CD4-positive, alpha-beta T cell (primary cell): ENCODE measurements at places on chromosomes 3 and 15.

- no peaks in the 10 kb centered on the region for H3K27me3 ChIP-seq
- peaks cover 1% of the 10 kb centered on the region for H3K36me3 ChIP-seq
- H3K27ac ChIP-seq, result peak within 1 kb of the TSS; percentile 77
- H3K4me1 ChIP-seq, result peaks cover 82% of the 10 kb centered on the region
- peak; percentile 97 for DNase-seq
Observed at GRCh38 chr15:64841344-64842095, at the start of gene PLEKHO2. PLEKHO2 (plus strand) TSS chr15:64841915; CDS start chr15:64842017, 102 bp downstream.

- H3K27me3 ChIP-seq, result no peaks in the 10 kb centered on the region
- no peak overlapping the region for H3K4me3 ChIP-seq
- H3K4me1 ChIP-seq, result no peaks in the 10 kb centered on the region
- no peak for DNase-seq
- no peak overlapping the region for H3K27ac ChIP-seq
Observed at GRCh38 chr3:25887907-25888306, 98.0 kb downstream of the OXSM start.

DNA sequence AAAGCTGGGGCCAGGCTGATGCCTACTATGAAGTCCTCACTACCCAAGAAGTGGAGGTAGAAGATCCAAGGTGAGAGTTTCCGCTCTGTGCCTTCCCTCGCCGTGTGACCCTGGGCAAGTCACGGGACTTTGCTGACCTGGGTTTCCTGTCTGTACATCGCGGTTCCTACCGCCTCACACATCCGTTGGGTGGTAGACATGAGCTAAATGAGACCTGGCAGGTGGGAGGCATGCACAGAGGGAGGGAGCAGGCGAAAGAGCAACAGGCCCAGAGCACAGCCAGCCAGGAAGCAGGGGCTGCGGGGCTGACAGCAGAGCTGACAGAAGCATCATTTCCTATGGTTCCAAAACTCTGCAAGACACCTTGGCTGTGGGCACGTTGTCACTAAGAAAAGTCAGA is 157.3 kb upstream of the BHLHE40 start:
- H3K27me3 ChIP-seq, result no peaks in the 10 kb centered on the region
- peak; percentile 71 for DNase-seq
- H3K27ac ChIP-seq, result peak overlapping the region; percentile 69
- H3K4me1 ChIP-seq, result peaks cover 57% of the 10 kb centered on the region
- peaks cover 25% of the 10 kb centered on the region for H3K36me3 ChIP-seq

DNA sequence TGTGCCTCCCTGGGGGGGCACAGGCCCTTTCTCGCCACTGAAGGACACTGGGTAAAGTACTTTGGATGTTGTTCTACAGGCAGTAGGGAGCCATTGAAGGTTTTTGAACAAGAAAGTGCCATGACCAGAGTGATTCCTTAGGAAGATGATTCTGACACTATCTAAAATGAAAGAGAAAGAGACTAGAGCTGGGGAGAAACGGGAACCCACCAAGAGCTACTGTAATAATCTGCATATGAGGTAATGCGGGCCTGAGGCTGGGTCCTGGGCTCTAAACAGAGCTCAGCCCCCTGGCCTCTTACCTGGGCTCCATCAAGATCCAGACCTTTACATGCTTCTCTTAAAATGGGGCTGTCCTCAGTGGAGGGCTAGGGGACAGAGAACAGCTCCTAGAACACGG is 24.9 kb downstream of the GRK7 start:
- no peak for DNase-seq
- H3K4me1 ChIP-seq, result no peaks in the 10 kb centered on the region
- H3K27ac ChIP-seq, result no peak overlapping the region
- no peak overlapping the region for H3K4me3 ChIP-seq

- H3K4me3 ChIP-seq, result no peak overlapping the region
- H3K4me1 ChIP-seq, result no peaks in the 10 kb centered on the region
- no peaks in the 10 kb centered on the region for H3K36me3 ChIP-seq
- peaks cover 2% of the 10 kb centered on the region for H3K27me3 ChIP-seq
Observed at GRCh38 chr3:31728403-31728802, 195.7 kb downstream of the STT3B start.

DNA sequence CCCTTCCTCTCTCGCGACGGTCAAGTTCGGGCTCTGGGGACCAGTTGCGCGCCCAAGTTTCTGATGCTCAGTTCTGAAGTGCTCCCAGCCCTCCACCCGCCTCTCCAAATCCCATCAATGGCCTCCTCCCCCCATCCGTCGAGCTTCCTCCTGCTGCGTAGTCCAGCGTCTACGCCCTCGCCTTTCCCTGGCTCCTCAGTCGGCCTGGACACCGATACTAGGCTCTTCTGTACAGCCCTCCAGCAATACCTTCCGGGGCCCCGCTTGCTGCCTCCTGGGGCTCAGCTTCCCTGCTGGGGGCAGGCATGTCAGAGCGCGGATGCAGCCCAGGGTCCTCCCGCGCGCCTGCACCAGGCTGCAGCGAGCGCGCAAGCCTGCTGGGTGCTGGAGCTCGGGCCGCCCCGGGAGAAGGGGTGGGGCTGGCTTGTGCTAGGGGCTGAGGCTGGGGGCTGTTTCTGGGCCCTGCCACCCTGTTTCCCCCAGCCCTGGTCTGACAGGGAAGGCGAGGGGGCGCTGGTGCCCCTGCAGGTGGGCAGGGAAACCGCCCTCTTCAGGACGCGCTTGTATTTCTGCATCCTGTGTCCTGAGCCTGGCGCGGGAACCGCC is 353.3 kb upstream of the SUCLG2 start:
- peaks cover 18% of the 10 kb centered on the region for H3K4me1 ChIP-seq
- no peak overlapping the region for H3K27ac ChIP-seq
- H3K4me3 ChIP-seq, result peak overlapping the region; percentile 61
- H3K27me3 ChIP-seq, result no peaks in the 10 kb centered on the region

DNA sequence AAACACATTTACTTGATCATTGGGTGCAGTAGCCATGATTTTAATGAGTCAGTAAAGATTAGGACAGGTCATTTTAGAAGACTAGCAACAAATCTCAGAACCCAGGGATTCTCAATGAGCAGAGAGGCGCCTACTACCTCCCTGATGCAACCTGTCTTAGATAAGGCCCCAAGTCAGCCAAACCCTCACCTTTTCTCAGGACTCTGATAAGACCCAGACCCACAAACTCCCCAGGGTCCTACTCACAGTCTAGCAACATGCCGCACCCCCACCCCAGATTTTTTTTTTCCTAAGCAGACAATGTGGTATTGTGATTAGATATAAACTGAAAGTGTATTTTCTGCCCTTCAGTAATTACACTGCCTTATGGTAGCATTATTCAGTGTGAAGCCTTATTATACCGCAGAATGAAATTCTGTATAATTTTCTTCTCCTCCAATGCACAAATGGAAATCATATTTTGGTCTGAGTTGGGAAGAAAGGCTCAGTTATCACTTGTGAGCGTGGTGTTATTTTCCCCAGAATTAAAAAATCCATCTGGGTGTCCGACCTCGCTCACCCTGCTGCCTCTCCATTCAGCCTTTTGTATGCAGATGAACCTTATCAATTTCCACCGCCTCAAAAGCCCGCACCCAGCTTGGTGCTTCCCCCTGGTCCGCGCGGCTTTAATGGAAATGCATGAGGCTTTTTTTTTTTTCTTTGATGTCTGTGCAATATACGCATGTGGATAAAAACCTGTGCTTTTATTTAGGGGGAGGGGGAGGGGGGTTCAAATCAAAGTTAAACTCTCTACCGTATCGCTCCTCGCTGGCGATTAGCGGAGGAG is 122.0 kb upstream of the SOX14 start:
- H3K4me3 ChIP-seq, result no peak overlapping the region
- DNase-seq, result no peak
- H3K36me3 ChIP-seq, result no peaks in the 10 kb centered on the region
- no peak overlapping the region for H3K27ac ChIP-seq
- no peaks in the 10 kb centered on the region for H3K4me1 ChIP-seq
- peaks cover 3% of the 10 kb centered on the region for H3K27me3 ChIP-seq

- no peak overlapping the region for H3K4me3 ChIP-seq
- DNase-seq, result no peak
- no peaks in the 10 kb centered on the region for H3K4me1 ChIP-seq
- no peaks in the 10 kb centered on the region for H3K36me3 ChIP-seq
Observed at GRCh38 chr15:56086566-56086965, 93.2 kb upstream of the NEDD4 start.

DNA sequence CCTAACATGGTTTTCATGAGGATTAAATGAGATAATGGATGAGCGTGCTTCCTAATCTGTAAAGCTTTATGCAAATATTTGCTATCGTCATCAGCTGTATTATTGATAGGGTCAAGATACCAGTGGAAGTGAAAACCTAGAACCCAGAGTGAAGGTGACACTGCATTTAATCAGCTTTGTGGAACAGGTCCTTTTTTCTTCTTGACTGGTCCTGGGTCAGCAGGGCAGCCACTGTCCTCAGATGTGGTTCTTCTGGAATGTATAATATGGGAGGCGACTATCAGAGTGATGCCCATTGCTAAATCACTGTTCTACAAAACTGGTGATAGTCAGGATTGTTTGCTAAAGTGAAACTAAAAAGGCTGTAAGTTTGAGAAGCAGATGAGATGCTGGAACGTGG is 41.4 kb downstream of the SORD start:
- DNase-seq, result no peak
- H3K27ac ChIP-seq, result no peak overlapping the region
- H3K36me3 ChIP-seq, result no peaks in the 10 kb centered on the region
- H3K4me1 ChIP-seq, result no peaks in the 10 kb centered on the region

- DNase-seq, result peak; percentile 18
- no peak overlapping the region for H3K4me3 ChIP-seq
- peak overlapping the region; percentile 53 for H3K27ac ChIP-seq
- no peaks in the 10 kb centered on the region for H3K27me3 ChIP-seq
Observed at GRCh38 chr3:43388915-43389314, 102.6 kb downstream of the SNRK start.

DNA sequence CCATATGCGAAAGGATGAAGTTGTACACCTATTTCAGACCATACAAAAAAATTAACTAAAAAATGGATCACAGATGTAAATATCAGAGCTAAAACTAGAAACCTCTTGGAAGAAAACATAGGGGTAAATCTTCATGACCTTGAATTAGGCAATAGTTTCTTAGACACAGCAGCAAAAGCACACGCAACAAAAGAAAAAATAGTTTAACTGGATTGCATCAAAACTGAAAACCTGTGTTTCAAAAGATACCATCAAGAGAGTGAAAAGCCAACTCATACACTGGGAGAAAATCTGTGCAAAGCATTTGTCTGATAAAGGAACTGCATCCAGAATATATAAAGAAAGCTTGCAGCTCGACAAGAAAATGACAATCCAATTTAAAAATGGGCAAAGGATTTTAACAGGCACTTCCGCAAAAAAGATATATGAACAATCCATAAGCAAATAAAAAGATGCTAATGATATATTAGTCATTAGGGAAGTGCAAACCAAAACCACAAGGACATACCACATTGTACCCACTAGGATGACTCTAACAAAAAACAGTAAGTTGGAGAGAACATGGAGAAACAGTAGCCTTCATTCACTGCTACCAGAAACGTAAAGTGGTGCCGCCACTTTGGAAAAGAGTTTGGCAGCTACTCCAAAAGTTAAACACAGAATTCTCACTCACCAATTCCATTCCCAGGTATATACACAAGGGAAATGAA is 263.1 kb downstream of the ADAMTS17 start:
- H3K36me3 ChIP-seq, result no peaks in the 10 kb centered on the region
- H3K4me1 ChIP-seq, result no peaks in the 10 kb centered on the region
- H3K4me3 ChIP-seq, result no peak overlapping the region
- no peak for DNase-seq
- H3K27me3 ChIP-seq, result no peaks in the 10 kb centered on the region

GRCh38 chr3:172290457-172290856 is 157.8 kb downstream of the GHSR start:
- DNase-seq, result no peak
- no peaks in the 10 kb centered on the region for H3K27me3 ChIP-seq
- no peak overlapping the region for H3K4me3 ChIP-seq
- H3K27ac ChIP-seq, result no peak overlapping the region
- H3K36me3 ChIP-seq, result peaks cover 7% of the 10 kb centered on the region

GRCh38 chr3:7447197-7447769 is 586.4 kb downstream of the GRM7 start:
- no peaks in the 10 kb centered on the region for H3K36me3 ChIP-seq
- no peak for DNase-seq
- H3K4me1 ChIP-seq, result no peaks in the 10 kb centered on the region
- no peaks in the 10 kb centered on the region for H3K27me3 ChIP-seq
- no peak overlapping the region for H3K4me3 ChIP-seq

- DNase-seq, result no peak
- H3K4me3 ChIP-seq, result peak overlapping the region; percentile 92
- no peaks in the 10 kb centered on the region for H3K27me3 ChIP-seq
Observed at GRCh38 chr3:32685543-32686185, 676 bp downstream of the CNOT10 start.

GRCh38 chr15:93088200-93088980 is 621 bp downstream of the RGMA start:
- H3K4me3 ChIP-seq, result peak overlapping the region; percentile 38
- DNase-seq, result no peak
- H3K4me1 ChIP-seq, result peaks cover 18% of the 10 kb centered on the region
- H3K27ac ChIP-seq, result no peak overlapping the region
- H3K27me3 ChIP-seq, result peaks cover 36% of the 10 kb centered on the region
- no peaks in the 10 kb centered on the region for H3K36me3 ChIP-seq

DNA sequence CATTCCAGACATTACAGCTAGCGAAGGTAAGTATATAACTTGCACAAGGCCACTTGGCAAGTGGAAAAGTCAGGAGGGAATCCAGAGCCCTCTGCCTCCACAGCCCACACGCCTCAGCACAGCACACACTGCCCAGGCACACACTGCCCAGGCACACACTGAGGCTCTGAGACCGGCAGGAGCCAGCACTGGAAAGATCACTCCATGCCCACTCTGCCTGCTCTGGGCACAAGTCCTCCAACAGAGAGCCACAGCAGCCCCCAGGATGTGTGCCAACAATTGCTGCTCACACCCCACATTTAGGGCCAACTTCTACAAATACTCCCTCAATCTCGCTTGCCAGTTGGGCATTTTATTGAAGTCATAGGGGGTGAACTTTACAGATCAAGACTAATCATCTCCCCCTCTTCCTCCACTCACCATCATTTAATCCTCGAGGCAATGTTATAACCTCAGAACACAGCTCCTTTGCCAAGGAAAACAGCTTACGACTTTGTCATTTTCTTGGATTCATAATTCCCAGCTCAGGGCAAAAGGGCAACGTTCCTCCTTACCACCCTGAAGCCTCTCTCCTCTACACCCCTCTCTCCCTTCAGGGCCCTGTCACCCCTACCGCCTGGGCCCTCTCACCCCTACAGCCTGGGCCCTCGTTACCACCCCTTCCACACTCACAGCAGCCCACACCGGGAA is 53.0 kb upstream of the TPM1 start:
- no peaks in the 10 kb centered on the region for H3K36me3 ChIP-seq
- no peak overlapping the region for H3K27ac ChIP-seq
- H3K4me3 ChIP-seq, result no peak overlapping the region
- no peak for DNase-seq

DNA sequence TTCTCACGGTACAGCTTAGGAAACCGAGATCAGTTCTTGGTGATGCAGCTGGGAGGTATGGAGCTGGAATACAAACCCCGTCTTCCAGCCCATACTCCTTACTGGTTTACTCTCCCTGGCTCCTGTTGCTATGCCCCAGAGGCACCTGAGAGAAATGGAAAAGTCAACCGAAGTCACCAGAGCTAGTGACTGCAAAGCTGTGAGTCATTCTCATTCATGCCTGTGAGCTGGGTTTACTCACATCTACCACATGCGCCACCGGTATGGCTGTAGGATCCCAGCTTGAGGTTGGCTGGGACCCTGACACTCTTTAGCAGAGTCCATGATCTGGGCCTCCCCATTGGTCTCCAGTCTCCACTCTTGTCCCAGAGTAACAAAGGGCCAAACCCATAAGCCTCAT is 111.5 kb upstream of the ETV5 start:
- no peaks in the 10 kb centered on the region for H3K4me1 ChIP-seq
- H3K4me3 ChIP-seq, result no peak overlapping the region
- no peak for DNase-seq
- no peak overlapping the region for H3K27ac ChIP-seq
- H3K27me3 ChIP-seq, result peaks cover under 1% of the 10 kb centered on the region
